ENCODE measurements at places on chromosomes 1 and 21.

- H3K4me3 ChIP-seq = no peak overlapping the region
- H3K4me1 ChIP-seq = no peaks in the 10 kb centered on the region
- DNase-seq = no peak
These were observed 60.5 kb downstream of the NUP210L start for GRCh38 chr1:154094411-154094810.

- peaks cover 35% of the 10 kb centered on the region for H3K4me1 ChIP-seq
- H3K4me3 ChIP-seq = no peak overlapping the region
- peak overlapping the region; percentile 44 for H3K27ac ChIP-seq
- peaks cover 24% of the 10 kb centered on the region for H3K36me3 ChIP-seq
- DNase-seq = no peak
These were observed 17.4 kb downstream of the CNST start for GRCh38 chr1:246583448-246584185.

DNA sequence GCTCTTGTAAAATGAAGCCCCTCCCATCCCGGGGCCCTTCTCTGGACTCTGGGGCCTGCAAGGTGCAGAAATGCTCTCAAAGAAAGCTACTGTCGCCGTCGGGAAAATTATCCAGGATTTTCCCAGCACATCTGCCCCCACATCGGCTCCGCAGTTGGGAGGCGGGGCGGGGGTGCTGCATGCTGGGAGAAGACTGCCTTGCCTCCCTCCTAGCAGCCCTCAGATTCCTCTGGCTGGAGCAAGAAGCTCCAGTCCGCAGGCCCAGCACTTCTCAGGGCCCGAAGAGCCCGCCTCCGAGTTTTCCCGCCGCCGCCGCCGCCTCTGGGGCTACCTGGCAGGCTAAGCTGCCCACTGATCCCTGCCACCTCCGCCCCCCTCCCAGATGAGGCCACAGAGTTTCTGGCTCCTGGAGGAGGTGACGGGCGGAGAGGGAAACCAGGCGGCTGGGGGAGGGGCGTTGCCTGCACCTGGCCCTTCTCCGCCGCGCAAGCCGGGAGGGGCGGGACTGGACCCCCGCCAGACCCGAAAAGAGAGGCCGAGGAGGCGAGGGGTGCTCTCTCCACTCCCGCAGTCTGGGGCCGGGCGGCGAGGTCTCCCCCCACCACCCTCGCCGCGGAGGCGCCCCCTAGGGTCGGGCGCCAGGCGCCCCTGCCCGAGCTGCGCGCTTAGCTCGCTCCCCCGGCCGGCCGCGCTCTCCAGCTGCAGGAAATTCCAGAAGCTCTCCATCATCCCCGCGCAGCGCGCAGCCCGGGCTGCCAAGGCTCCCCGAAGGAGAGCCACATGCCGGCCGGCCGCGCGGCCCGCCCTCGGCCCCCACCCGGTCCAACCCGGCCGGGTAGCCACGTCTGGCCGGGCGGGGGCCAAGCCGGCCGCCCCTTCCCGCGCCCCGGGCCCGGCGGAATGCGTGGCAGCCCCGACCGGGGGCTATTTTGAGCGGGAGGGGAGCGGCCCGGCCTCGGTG lies 28.8 kb downstream of the AHDC1 start:
- no peak overlapping the region for H3K4me3 ChIP-seq
- DNase-seq = no peak

DNA sequence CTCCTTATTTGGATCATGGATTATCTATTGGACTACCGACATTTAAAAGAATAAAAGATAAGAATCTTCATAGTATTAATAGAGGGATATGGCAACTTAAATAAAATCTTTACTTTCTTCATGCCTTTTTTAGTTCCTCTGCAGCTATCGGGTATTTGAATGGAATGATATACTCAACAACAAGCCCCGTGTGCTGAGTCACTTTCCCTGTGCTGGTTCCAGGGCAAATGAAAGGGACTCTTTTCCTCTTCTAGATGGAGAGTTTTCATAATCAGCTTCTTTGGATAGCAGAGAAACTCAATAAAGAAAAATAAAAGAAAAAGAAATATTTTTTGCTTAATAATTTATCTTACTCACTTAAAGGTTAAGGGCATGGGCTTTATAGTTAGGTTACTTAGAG lies 213.7 kb downstream of the LRRC40 start:
- H3K27me3 ChIP-seq = no peaks in the 10 kb centered on the region
- H3K4me1 ChIP-seq = no peaks in the 10 kb centered on the region
- no peak overlapping the region for H3K27ac ChIP-seq
- H3K36me3 ChIP-seq = peaks cover 3% of the 10 kb centered on the region

DNA sequence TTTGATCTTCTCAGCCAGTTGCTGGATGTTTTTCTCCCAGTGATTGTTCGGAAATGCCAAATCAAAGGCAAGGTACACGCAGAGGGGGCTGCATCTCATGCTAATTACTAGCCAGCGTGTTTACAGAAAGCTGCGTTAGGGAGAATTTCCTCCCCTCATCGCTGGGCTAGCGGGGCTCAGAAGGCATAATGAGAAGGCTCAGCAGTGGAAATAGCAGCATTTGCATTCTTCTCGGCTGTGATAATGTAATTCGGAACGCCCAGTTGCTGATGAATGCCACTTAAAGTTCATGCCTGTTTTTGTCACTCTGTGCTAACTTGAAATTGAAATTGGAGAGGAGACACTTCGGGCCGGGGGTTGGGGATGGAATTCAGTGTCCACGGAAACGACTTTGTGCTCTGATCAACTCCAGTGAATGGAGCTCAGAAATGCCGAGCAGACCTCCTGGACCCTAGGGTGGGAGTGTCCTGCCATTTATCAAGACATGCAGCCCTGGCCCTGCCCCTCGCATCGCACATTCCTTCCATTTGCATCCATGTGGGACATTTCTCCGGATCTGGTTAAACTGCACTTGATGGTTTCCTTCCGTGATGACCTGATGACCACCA lies 313.4 kb upstream of the C1orf174 start:
- H3K27ac ChIP-seq = no peak overlapping the region
- H3K4me3 ChIP-seq = no peak overlapping the region
- peaks cover 2% of the 10 kb centered on the region for H3K36me3 ChIP-seq
- DNase-seq = no peak

GRCh38 chr1:156368889-156369684 lies at the start of gene RHBG:
Gene RHBG (plus strand): TSS chr1:156369211. CDS start chr1:156369250, 39 bp downstream.
- peak within 1 kb of the TSS; percentile 64 for H3K4me3 ChIP-seq
- DNase-seq = no peak
- peaks cover 53% of the 10 kb centered on the region for H3K27me3 ChIP-seq
- H3K4me1 ChIP-seq = peaks cover 5% of the 10 kb centered on the region
- no peak within 1 kb of the TSS for H3K27ac ChIP-seq
- H3K36me3 ChIP-seq = no peaks in the 10 kb centered on the region

- H3K36me3 ChIP-seq = no peaks in the 10 kb centered on the region
- H3K27me3 ChIP-seq = peaks cover 30% of the 10 kb centered on the region
- DNase-seq = no peak
- H3K4me1 ChIP-seq = no peaks in the 10 kb centered on the region
These were observed 191.7 kb upstream of the GORAB start for GRCh38 chr1:170340308-170340707.

- H3K4me3 ChIP-seq = no peak overlapping the region
- H3K36me3 ChIP-seq = no peaks in the 10 kb centered on the region
- H3K27ac ChIP-seq = no peak overlapping the region
- no peak for DNase-seq
These were observed 565 bp downstream of the WLS start for GRCh38 chr1:68231627-68232288.

GRCh38 chr1:69288416-69288815 lies 279.3 kb upstream of the LRRC7 start:
- no peak overlapping the region for H3K27ac ChIP-seq
- H3K27me3 ChIP-seq = no peaks in the 10 kb centered on the region
- H3K4me1 ChIP-seq = no peaks in the 10 kb centered on the region
- peaks cover 2% of the 10 kb centered on the region for H3K36me3 ChIP-seq

DNA sequence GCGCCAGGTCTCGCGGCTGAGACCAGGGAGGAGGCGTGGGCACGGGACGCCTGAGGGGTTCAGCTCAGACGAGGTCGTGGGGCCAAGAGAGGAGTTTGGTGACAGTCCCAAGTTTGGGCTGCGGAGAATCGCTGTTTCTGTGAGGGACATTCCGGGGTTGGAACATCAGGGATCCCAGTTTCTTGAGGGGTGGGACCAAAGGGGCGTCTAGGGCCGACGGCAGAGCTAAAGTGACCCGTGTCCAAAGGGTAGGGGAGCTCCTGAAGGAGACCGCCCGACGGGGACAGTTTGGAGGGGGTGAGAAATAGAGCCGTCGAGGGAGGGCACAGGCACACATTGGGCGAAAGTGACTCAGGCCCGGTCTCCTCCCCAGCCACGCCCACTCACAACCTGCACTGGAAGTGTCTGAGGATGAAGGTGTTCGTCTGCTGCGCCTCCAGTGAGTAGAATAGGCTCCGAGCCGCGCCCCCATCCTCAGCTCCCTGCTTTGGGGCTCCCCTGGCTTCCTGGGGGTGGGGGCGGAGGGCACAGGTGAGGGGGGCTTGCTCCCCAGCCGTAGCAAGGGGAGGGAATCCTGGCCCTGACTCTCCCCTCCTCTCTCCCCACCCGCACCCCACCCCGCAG lies 7.0 kb downstream of the EFNA3 start:
- peak; percentile 71 for DNase-seq
- H3K27me3 ChIP-seq = peaks cover 31% of the 10 kb centered on the region
- peak overlapping the region; percentile 89 for H3K4me3 ChIP-seq
- peak overlapping the region; percentile 94 for H3K27ac ChIP-seq
- peaks cover 20% of the 10 kb centered on the region for H3K36me3 ChIP-seq

DNA sequence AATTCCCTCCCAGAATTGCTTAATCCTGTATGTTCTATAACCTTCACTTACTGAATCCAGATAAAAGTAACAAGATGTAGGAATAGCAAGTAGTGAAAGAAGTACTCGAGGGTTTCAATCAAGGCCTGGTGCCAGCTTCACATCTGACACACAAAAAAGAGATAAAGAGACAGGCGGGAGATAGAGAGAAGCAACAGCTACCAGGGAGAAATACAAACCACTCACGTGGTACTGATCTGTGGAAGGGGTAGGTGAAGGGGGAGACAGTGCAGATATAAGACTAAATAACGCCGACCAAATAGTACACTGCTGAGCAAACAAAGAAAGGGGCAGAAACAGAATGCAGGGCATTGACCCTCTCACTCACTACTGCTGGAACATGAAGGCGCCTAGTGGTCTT lies 295.2 kb downstream of the NEGR1 start:
- no peak for DNase-seq
- no peak overlapping the region for H3K27ac ChIP-seq
- H3K27me3 ChIP-seq = no peaks in the 10 kb centered on the region
- peaks cover 3% of the 10 kb centered on the region for H3K36me3 ChIP-seq
- H3K4me3 ChIP-seq = no peak overlapping the region
- no peaks in the 10 kb centered on the region for H3K4me1 ChIP-seq

GRCh38 chr1:184061396-184062003 lies 10.0 kb downstream of the TSEN15 start:
- DNase-seq = no peak
- H3K4me1 ChIP-seq = peaks cover 4% of the 10 kb centered on the region
- no peaks in the 10 kb centered on the region for H3K36me3 ChIP-seq
- no peak overlapping the region for H3K4me3 ChIP-seq
- no peak overlapping the region for H3K27ac ChIP-seq

DNA sequence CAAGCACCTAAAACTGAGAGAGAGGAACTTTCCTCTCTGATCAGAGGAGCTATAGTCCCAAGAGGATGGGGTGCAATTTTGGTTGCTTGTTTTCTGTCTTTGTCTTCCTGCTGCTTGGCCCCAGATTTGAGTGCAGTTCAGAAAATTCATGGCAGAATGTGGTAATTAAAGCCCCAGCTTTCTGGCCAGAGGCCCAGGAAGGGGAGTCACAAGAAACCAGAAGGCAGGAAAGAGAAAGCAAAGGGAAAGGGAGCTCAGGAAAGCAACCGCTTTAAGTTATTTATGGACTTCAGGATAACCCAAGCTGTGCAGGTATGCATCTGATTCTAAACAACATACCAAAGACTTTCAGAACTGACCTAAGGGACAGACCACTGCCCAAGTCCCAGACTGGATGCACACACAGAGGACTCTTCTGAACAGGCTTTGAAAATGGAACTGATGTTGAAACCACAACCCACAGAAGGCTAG lies 88.8 kb downstream of the ST3GAL3 start:
- H3K4me3 ChIP-seq = no peak overlapping the region
- H3K27me3 ChIP-seq = no peaks in the 10 kb centered on the region
- no peaks in the 10 kb centered on the region for H3K4me1 ChIP-seq
- no peak for DNase-seq

DNA sequence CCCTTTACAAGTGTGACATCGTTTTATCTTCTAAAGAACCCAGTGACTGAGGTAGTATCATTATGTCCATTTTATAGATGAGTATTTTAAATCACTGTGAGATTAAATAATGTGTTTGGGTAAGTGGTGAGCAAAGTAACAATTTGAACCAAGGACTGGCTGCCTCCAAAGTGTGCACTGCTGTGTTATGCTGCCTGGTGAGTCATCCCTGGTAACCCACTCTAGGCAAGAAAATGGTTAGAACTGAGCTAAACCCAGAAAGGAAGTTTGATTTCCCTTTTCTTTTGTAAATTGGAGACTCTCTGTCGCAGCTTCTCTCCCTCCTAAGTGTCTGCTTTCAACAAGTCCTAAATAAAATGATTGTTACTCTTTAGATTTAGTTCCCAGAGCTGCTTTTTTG lies 342.8 kb upstream of the KAZN start:
- H3K27me3 ChIP-seq = peaks cover 24% of the 10 kb centered on the region
- H3K36me3 ChIP-seq = peaks cover 2% of the 10 kb centered on the region
- no peak overlapping the region for H3K4me3 ChIP-seq
- H3K4me1 ChIP-seq = no peaks in the 10 kb centered on the region
- no peak overlapping the region for H3K27ac ChIP-seq

DNA sequence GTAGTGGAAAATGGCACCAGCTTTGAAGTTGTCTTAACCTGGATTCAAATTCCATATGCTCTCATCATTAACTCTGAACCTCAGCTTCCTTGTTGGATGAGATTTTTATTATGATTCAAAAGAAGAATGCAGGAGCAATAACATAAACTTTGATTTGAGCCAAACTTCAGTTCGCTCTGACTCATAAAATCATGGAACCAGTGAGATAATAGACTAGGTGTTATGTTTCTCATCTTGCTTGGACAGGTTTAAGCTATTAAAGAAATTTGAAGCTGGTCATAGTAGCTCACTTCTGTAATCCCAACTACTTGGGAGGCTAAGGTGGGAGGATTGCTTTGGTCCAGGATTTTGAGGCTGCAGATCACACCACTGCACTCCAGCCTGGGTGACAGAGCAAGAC lies 172.8 kb downstream of the CLEC20A start:
- H3K27me3 ChIP-seq = no peaks in the 10 kb centered on the region
- no peaks in the 10 kb centered on the region for H3K36me3 ChIP-seq
- H3K4me3 ChIP-seq = no peak overlapping the region
- H3K27ac ChIP-seq = no peak overlapping the region
- no peak for DNase-seq

DNA sequence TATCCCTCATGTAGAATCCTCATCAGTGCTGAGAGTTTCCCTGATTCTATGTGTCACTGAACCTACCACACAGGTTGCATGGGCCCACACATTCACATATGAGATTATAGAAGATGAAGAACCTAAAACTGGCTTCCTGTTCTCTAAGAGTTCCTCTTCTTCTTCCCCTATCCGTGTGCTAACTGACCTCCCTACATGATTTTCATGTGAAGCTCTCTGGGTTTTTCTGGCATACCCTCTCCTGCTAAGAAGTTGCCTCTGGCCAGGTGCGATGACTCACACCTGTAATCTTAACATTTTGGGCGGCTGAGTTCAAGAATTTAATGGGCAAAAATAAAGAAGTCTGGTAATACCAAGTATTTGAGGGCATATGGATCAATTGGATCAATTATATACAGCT lies 5.5 kb upstream of the CD244 start:
- H3K27ac ChIP-seq = peak overlapping the region; percentile 12
- H3K36me3 ChIP-seq = peaks cover under 1% of the 10 kb centered on the region
- no peak overlapping the region for H3K4me3 ChIP-seq
- peaks cover 9% of the 10 kb centered on the region for H3K4me1 ChIP-seq
- no peaks in the 10 kb centered on the region for H3K27me3 ChIP-seq
- DNase-seq = no peak

Data from effector memory CD8-positive, alpha-beta T cell (primary cell).